ENCODE measurements at places on chromosomes 5 and 9.

- no peak for DNase-seq
These were observed 36.6 kb downstream of the PCDH1 start for GRCh38 chr5:141841378-141842180.

DNA sequence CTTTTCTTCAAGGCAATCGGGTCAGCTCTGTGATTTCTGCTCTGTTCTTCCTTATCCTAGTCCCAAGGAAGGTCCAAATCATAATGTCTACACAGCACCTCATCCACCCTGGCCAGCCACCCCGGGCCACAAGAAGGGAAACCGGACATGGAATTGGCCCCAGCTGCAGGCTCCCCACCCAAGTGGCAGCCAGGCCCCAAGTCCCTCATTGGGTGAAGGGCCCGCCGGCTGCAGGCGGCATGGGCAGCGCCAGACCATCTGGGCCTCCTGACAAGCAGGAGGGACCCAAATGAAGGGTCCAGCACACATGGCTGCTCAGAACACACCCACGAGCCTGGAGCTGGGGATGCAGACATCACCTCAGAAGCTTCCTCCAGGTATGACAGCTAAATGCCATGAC lies 33.7 kb downstream of the BICD2 start:
- DNase-seq: no peak

GRCh38 chr9:109316207-109316640 lies 4.6 kb downstream of the EPB41L4B start:
- DNase-seq: no peak

DNA sequence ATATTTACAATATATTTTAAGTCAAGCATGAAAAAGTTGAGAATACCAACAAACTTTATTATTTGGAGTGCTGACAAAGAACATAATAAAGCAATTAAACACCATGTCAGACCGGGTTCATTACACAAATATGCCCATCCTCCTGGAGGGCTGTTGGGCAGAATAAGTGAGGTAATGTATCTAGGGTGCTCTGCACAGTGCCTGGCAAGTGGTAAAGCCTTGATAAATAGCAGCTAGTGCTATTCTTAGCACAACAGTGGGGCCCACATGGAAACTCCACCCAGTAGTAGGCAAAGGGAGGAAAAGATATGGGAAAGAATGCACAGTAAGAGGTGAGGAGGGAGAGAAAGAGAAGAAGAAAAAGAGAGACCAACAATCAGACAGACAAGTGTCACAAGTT lies 97.7 kb downstream of the SLC1A3 start:
- no peak for DNase-seq

DNA sequence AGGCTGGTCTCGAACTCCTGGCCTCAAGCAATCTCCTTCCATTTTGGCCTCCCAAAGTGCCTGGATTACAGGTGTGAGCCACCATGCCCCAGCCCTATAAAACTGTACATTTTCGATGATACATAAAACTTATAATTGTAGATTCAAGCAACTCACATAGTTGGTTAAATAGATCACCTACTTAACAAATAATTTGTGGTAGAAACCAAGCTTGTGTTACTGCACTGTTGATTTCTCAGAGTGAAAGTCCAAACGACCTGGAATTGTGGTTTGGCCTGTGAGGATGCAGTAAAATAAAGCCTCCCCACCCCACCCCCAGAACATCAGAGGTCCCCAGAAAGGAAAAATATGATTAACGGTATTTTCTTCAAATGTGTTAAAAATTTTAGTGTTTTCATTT lies 92.7 kb downstream of the TRIO start:
- DNase-seq: no peak

DNA sequence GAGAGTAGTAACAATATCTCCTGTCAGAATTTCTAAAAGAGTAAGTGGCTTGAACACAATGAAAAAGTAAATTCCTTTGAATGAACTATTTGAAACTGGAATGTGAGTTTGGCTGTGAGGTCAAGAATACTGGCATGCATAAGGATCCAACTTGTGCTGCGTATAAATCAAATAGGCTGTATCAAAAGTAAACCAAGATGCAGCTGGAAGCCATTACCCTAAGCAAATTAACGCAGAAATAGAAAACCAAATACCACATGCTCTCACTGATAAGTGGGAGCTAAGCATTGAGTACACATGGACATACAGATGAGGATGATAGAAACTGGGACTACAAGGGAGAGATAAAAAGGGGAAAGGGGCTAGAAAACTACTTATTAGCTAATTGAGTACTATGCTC lies 24.0 kb upstream of the SRFBP1 start:
- DNase-seq: no peak

DNA sequence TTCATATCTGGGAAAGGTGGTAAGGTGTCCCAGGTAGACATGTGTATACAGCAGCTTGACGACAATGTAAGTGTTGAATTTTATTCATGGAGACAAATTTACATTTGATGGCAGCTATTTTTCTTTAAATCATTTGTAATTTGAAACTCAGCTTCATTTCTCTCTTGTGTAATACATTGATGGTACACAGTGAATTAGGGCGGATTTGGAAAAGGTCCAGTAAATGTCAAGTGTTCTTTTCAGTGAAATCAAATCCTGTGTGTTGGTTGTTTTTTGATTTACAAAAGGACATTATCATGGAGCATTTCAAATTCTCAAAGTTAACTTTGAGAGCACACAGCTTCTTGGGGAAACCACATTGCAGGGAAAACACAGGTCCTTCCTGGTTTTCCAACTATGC lies 30.0 kb upstream of the PCSK1 start:
- no peak for DNase-seq

- DNase-seq: no peak
These were observed 8.1 kb downstream of the CCDC187 start for GRCh38 chr9:136295542-136296433.

- DNase-seq: no peak
These were observed 150.0 kb upstream of the CD180 start for GRCh38 chr5:67346611-67347010.

GRCh38 chr9:136316896-136317676 lies 10.3 kb upstream of the GPSM1 start:
- no peak for DNase-seq

DNA sequence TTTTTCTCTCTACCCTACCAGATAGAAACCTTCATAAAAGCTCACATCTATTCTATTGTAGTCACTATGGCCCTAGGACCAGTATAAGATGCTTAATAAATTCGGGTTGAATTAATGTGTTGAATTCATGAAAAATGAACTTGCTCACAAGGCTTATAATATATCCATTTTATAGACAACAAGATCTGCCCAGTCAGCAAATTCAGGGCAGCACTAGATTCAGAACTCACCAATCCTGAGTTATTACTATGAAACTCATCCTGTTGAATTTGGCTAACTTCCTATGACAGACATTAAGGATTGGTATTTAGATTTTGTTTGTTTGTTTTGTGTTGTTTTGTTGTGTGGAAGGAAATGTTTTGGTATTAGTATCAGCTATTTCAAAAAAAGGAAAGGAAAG lies 143.6 kb upstream of the CCNG1 start:
- no peak for DNase-seq

DNA sequence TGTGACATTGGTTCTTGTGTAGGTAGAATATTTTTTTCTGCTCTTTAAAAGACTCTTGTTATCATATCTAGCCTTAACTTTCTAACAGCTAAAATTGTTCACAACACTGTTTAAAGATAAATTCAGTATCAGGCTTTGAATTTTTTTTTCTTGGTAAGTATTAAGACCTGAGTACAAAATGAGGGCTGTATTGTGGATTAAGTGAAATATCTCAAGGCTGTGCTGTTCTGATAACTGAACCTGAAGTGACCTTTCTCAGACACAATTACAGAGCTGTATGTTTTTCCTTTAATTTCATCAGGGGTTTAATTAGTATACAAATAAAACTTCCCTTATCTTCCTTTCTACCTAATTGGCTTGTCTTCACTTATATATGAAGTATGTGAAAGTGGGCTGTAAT lies 290.5 kb downstream of the CCDC171 start:
- DNase-seq: no peak

- no peak for DNase-seq
These were observed 464.5 kb downstream of the ICE1 start for GRCh38 chr5:5886812-5887486.

- DNase-seq: no peak
These were observed 12.4 kb downstream of the CDC37L1 start for GRCh38 chr9:4691795-4692194.

GRCh38 chr5:7837403-7837802 lies 13.5 kb downstream of the CFAP90 start:
- DNase-seq: no peak

DNA sequence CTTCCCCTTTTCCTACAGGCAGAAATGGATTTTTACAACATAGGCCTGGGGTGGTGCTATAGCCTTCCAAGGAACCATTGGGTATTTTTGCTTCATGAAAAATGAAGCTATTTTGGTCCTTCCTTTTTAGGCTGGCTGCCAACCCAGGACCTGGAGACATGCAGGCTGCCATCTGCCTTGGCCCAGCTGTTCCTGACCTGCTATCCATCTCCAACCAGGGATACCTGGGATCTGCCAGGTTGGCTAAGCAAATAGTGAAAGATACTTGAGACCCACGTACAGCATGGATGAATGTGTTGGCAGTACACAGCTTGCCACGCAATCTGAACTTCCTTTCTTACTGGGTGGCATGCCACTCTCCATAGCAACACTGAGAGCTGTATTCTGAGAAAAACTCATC lies 31.1 kb downstream of the MRPS27 start:
- DNase-seq: no peak

GRCh38 chr5:68167195-68167651 lies 48.3 kb upstream of the PIK3R1 start:
- DNase-seq: no peak

DNA sequence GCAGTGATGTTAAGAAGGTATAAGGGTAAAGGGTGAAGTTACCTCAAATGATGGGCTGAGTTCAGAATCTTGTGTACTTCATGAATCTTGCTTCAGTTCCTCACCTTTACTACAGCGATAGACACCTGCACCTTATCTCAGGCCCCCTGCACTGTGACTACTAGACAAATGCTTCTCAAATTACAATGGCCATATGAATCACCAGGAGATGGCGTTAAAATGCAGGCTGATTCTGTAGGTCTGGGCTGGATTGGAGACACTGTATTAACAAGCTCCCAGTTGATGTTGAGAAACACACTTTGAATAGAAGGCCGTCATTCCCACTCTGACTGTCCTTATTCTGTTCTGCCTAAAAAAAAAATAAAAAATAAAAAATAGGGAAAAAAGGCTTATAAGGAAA lies 29.8 kb downstream of the TARS1 start:
- DNase-seq: no peak

DNA sequence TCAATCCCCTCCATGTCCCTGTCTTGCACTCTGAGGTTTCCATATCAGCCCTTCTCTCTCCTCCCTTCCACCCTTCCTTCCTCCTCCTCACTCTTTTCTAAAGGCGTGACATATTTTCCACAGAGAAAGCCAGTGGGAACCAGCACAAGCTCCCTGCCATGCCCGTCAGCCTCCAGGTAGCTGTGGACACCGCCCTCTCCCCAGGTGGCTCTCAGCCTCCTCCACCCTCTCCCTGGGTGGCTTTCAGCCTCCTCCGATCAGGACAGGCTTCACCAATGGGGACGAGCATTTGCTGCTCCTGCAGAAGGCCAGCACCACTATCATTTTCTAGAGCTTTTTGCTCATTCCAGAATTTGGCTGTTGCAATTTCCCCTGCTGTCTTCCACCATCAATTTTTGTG lies 236.6 kb downstream of the GADD45G start:
- no peak for DNase-seq

DNA sequence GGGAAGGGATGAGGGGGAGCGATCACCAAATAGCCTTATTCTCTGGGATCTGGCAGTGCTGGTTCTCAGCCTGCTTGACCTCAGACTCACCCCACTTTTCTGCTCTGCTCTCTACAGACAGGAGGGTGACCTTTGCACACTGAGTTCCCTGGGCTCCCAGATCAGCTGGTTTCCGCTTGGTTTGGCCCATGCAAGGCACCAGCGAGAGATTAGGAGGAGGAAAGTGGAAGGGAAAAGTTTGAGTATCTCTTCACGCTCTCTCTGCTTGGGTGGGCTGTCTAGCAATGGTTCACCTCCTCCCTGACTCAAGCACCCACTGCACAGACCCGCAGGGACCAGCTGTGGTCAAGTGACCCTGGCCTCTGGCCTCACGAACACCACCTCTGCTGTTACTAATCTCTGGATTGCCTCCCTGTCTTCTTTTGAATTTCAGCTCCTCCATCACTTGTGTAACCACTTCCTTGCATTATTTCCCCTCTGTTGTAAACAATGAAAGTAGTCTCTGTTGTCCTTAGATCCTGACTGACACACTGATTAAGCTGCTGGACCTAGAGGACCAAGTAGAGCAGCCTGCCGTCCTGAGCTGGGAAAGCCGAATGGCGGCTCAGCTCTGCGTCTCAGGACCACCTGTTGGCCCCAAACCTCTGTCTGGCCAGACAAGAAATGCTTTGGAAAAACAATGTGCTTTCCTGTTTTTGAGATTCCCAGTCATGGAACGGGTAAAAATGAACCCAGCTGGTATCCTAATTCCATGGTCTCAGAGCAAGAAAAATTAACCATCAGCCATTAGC lies 186.6 kb downstream of the CRB2 start:
- DNase-seq: no peak

GRCh38 chr5:175466700-175467318 lies 11.6 kb upstream of the SFXN1 start:
- DNase-seq: no peak

DNA sequence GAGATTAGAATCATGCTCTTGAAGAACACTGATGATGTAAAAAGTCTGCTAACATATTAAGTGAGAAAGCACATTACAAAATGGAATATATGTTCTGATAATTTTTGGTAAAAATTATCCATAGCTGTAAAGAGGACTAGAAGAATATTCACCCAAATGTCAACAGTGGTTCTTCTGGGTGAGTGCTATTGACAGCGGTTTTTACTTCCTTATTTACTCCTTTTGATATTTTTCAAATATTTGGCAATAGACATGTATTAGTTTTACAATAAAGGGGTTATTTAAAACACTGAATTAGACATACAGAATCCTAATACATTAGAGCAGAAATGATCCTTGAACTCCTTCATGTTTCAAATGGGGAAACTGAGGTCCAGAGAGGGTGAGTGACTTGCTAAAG lies 26.9 kb upstream of the MEGF9 start:
- DNase-seq: no peak

DNA sequence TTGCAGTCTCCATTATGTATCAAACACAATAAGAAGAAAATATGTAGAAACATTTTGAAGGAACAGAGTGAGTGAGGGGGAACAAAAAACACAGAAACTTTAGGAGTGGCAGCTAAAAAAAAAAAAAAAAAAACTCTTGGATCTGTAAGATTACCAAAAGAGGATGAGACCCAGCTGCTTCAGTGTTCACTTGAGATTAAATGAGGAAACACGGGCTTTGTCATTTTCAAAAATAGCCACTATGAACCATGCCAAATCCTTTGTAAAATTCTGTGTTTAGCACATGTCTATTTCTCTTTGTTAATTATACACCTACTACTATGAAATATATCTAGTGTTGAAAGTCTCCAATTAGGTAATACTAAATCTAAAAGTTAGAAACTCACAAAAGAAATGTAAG lies 485.9 kb downstream of the EFNA5 start:
- DNase-seq: no peak
